ENCODE measurements at places on chromosomes 7 and 10. TPM values are rescaled to one million over a fixed set of nuclear protein-coding genes. Genes with fewer than 3 reads are reported as not detected.

DNA sequence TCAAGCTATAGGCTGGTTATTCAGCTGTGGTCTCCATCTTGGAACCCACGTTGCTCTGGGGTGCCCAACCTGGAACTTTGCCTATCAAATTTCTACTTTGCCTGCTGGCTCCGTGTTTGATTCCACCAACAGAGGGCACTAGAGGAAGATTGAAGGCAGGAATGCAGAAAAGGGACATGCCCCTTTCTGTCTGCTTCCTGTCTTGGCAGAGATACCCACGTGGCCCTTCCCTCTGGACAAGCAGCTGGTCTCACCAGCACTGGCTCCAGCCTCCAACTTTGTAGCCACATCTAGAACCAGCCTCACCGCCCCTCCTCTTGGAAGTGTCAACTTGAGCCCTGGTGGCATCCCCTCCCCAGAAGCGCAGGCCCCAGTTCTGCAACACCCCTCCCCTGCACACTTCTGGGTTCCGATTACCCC, 52.1 kb upstream of the ZNF438 start:
- H3K36me3 ChIP-seq, result no peaks in the 10 kb centered on the region
- H3K27ac ChIP-seq, result no peak overlapping the region
- no peak overlapping the region for H3K4me3 ChIP-seq
- H3K4me1 ChIP-seq, result no peaks in the 10 kb centered on the region
- H3K27me3 ChIP-seq, result no peaks in the 10 kb centered on the region

DNA sequence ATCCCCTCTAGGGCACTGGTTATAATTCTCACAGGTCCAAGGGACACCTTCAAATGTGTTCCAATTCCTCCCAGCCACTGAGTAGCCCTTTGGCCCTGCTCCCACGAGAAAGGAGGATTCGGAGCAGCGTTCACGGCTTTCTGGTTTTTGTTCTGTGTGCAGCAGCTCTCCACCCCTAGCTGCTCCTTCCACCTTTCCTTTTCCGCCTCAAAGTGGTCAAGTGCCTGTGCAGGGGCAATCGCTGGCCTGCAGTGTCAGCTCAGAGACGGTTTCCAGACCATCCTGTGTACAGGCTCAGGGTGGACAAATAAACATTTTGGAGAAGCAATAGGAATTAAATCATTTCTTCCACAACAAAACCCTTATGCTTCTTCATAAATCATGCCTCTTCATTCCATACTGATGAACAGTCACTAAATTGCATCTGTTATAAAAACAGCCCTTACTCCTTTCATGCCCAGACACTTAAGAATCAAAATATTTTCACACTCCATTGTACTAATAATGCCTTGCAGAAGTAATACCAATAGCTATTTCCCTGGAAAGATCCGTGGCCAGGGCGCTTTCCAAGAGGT, 1.1 kb downstream of the KIAA1549 start:
- H3K27ac ChIP-seq, result no peak overlapping the region
- H3K27me3 ChIP-seq, result no peaks in the 10 kb centered on the region
- DNase-seq, result no peak
- peak overlapping the region; percentile 73 for H3K4me3 ChIP-seq

- no peak overlapping the region for H3K27ac ChIP-seq
- no peaks in the 10 kb centered on the region for H3K27me3 ChIP-seq
Observed at GRCh38 chr7:39904077-39904486, 46.0 kb upstream of the CDK13 start.

- no peak overlapping the region for H3K4me3 ChIP-seq
- H3K27me3 ChIP-seq, result no peaks in the 10 kb centered on the region
- no peak for DNase-seq
- H3K27ac ChIP-seq, result no peak overlapping the region
- H3K4me1 ChIP-seq, result peaks cover 9% of the 10 kb centered on the region
Observed at GRCh38 chr7:6621195-6622133, 6.1 kb downstream of the ZNF853 start.

DNA sequence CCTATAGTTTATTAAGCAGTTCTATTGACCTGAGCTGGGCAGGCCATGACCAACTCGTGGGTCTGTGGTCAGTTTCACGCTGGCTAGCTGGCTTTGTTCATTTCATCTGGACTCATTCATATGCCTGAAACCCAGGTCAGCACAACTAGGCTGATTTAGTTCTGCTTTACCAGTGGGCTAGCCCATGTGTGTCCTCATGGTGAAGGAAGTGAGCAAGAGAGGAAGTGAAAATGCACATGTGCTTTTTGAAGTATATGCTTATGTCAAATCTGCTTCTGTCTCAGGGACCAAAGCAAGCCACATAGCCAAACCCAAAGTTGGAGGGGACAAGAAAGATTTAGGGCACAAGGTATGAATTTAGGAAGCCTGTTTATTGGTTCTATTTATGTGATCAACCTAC, 154.5 kb downstream of the RNF133 start:
- DNase-seq, result no peak
- H3K4me3 ChIP-seq, result no peak overlapping the region
- H3K27ac ChIP-seq, result no peak overlapping the region
- no peaks in the 10 kb centered on the region for H3K27me3 ChIP-seq
- H3K36me3 ChIP-seq, result no peaks in the 10 kb centered on the region

DNA sequence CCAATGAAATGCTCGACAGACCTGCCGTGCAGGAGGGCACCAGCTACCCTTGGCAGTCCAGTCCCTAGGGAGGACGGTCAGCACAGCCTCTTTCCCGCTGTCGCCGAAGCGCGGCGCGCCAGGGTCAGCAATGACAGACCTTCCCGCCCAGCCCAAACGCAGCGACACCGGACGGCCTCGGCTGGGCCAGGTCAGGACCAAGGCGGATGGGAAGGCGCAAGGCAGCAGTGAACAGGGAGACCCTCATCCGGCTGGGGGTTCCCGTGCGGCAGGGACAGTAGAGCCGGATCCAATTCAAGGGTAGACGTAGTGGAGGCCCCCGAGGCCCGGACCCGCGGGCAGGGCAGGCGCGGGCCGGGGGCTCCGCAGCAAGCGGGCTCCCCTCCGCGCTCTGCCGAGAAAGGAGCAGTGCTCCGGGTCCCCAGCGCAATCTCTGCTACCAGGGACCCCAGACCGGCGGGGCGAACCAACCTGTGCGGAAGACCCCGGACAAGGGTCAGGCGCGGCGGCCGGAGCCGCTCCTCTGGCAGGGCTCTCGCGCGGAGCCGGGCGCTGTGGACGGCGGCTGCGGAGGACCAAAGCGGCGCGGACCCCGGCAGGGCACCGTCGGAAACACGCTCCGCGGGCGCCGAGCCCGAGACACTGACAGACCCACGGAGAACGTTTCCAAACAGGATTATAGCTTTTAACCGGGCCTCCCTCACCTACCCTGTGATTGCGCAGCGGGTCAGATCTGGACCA, at the start of gene SEC31B:
SEC31B (minus strand) TSS at position 551 of the 741 bp plus-strand sequence. CDS start 2,909 bp downstream, outside the sequence.
- peaks cover 5% of the 10 kb centered on the region for H3K4me1 ChIP-seq
- peak within 1 kb of the TSS; percentile 64 for H3K4me3 ChIP-seq
- H3K27ac ChIP-seq, result no peak within 1 kb of the TSS

The PAPOLB gene
- 1.1 TPM for total RNA-seq

- no peaks in the 10 kb centered on the region for H3K36me3 ChIP-seq
- H3K4me3 ChIP-seq, result no peak overlapping the region
- no peaks in the 10 kb centered on the region for H3K27me3 ChIP-seq
- H3K4me1 ChIP-seq, result no peaks in the 10 kb centered on the region
Observed at GRCh38 chr7:19079066-19079465, 38.4 kb downstream of the TWIST1 start.

The ABCB8 gene
- total RNA-seq, result 34.1 TPM

The SPDYE2 gene
- not detected for total RNA-seq

- no peak overlapping the region for H3K27ac ChIP-seq
- peaks cover 11% of the 10 kb centered on the region for H3K4me1 ChIP-seq
- DNase-seq, result no peak
- H3K27me3 ChIP-seq, result no peaks in the 10 kb centered on the region
- no peak overlapping the region for H3K4me3 ChIP-seq
Observed at GRCh38 chr7:96952974-96953391, 52.4 kb upstream of the DLX6 start.

DNA sequence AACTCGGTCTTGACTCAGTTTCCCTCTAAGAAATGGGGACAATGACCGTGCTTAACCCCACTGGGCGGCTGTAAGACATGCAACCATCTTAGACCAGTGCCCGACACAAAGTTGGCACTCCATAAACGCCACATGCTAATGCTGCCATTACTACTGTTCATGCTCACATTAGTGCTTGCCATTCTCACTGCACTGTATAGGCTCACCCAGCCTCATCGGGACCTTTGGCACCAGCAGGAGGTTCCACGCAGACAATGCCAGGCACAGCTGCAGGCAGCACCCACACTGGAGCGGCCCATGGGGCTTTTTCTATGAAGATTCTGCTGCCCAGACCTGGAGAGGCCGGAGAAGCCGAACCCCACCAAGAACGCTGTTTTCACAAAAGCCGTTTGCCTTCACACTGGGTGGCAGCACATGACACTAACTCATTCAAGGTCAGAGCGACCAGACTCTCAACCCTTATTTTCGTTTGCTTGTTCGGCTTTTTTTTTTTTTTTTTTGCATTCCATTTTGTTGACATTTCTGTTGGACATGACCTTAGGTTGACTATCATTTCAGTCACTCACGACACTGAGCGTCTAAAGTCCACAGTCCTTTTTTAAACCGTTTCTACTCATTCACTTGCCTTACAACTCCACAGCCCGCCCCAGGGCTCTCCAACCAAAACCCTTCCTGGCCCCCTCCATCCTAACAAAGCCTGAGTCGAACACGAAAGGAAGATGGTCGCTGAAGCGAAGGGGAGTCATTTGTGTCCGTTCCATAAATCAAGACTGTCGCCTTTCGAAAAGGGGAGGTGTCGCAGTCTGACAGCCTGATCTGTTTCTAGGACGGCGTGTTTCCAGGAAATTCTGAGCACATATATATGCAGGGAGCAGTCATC, 124.4 kb upstream of the RNF32 start:
- no peak overlapping the region for H3K4me3 ChIP-seq
- no peaks in the 10 kb centered on the region for H3K27me3 ChIP-seq
- H3K4me1 ChIP-seq, result no peaks in the 10 kb centered on the region
- DNase-seq, result no peak
- H3K36me3 ChIP-seq, result no peaks in the 10 kb centered on the region
- no peak overlapping the region for H3K27ac ChIP-seq

- no peaks in the 10 kb centered on the region for H3K36me3 ChIP-seq
- H3K27ac ChIP-seq, result no peak overlapping the region
- H3K4me3 ChIP-seq, result no peak overlapping the region
- DNase-seq, result no peak
- no peaks in the 10 kb centered on the region for H3K4me1 ChIP-seq
Observed at GRCh38 chr7:157516911-157517781, 180.3 kb downstream of the DNAJB6 start.

GRCh38 chr10:129888784-129889616, 75.1 kb downstream of the EBF3 start:
- DNase-seq, result no peak
- no peaks in the 10 kb centered on the region for H3K4me1 ChIP-seq
- H3K4me3 ChIP-seq, result no peak overlapping the region
- no peak overlapping the region for H3K27ac ChIP-seq
- no peaks in the 10 kb centered on the region for H3K36me3 ChIP-seq
- H3K27me3 ChIP-seq, result no peaks in the 10 kb centered on the region

DNA sequence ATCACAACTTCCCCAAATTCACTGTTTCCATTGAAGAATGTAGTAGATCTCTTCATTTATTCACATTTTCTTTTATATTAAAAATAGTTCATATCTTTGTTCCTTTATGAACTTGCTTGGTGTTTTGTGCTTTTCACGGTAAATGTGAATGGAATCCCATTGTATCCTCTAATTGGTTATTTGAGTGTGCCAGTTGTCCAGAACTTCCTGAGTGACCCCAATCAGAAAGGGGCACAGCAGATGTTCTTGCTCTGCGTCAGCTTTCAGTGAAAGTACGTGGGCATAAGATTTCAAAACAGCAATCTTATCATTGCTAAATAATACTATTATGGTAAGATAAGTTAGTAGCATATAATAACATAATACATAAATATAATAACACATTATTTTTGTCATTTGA, 47.0 kb downstream of the PTPRZ1 start:
- no peaks in the 10 kb centered on the region for H3K4me1 ChIP-seq
- H3K4me3 ChIP-seq, result no peak overlapping the region
- no peaks in the 10 kb centered on the region for H3K27me3 ChIP-seq
- no peak overlapping the region for H3K27ac ChIP-seq

The EPHA1 gene
- total RNA-seq, result 0.49 TPM

DNA sequence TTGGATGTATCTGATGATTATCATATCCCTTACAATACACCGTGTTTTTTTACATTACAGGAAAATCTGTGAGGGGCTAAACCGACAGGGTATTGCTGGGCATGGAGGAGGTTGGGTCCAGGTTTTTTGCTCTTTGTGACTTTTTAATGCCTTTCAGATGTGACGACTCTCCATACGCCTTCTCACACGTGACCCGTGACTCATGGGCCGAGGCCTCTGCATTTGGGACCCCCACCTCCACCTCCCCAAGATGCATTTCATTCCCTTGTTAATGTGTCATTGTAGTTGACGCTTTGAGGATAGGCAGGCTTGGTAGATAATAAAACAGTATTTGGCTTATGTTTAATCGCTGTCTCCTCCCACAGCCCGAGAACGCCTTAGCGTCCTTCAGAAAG, 95.3 kb downstream of the CUX1 start:
- H3K27me3 ChIP-seq, result no peaks in the 10 kb centered on the region
- DNase-seq, result no peak
- H3K4me3 ChIP-seq, result no peak overlapping the region
- peaks cover 4% of the 10 kb centered on the region for H3K36me3 ChIP-seq
- no peak overlapping the region for H3K27ac ChIP-seq

The GCK gene
- 2.3 TPM for total RNA-seq

- no peaks in the 10 kb centered on the region for H3K36me3 ChIP-seq
- no peak overlapping the region for H3K4me3 ChIP-seq
- DNase-seq, result no peak
- peak overlapping the region; percentile 31 for H3K27ac ChIP-seq
Observed at GRCh38 chr10:15436696-15437095, 65.6 kb upstream of the FAM171A1 start.

DNA sequence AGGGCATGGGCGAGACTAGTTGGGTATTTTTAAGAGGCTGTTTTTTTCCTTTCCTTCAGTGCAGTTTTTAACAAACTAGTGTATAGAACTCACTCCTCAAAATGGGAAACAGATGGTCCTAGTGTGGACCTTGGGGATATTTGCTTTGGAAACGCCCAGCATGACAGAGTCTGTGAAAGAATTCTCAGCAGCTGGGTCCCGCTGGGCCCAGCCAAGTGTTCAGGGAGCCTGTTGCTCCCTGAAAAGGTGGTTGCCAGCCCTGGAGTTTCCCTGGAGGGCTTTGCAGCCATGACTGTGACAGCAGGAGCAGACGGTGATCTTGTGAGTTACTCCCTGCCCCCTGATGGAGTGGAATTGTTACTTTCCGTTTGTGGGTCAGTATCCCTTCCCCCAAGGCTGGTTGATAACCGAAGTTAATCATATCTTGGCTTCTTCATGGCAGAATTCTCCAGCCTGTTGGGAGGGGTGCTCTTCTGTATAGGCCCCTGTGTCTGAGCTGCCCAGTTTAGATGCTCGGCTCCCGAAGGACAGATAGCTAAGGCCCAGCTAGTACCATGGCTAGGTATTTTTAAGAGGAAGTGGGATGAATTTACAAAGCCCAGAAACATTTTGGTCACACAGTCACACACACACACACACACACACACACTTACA, 278.6 kb upstream of the HABP2 start:
- peak overlapping the region; percentile 63 for H3K27ac ChIP-seq
- H3K36me3 ChIP-seq, result no peaks in the 10 kb centered on the region
- H3K4me3 ChIP-seq, result peak overlapping the region; percentile 36
- H3K27me3 ChIP-seq, result no peaks in the 10 kb centered on the region

The PNLIP gene
- total RNA-seq, result 1.7 TPM

GRCh38 chr7:16502303-16502702, 24.3 kb upstream of the LRRC72 start:
- no peak overlapping the region for H3K4me3 ChIP-seq
- no peaks in the 10 kb centered on the region for H3K4me1 ChIP-seq
- no peaks in the 10 kb centered on the region for H3K27me3 ChIP-seq
- DNase-seq, result no peak

GRCh38 chr10:98391578-98391991, 23.4 kb downstream of the PYROXD2 start:
- H3K27me3 ChIP-seq, result no peaks in the 10 kb centered on the region
- H3K27ac ChIP-seq, result no peak overlapping the region
- peaks cover 10% of the 10 kb centered on the region for H3K4me1 ChIP-seq
- DNase-seq, result no peak
- H3K36me3 ChIP-seq, result peaks cover 16% of the 10 kb centered on the region

Measured in thoracic aorta (tissue), 2 donors.